ENCODE measurements at places on chromosomes 7 and 10.

DNA sequence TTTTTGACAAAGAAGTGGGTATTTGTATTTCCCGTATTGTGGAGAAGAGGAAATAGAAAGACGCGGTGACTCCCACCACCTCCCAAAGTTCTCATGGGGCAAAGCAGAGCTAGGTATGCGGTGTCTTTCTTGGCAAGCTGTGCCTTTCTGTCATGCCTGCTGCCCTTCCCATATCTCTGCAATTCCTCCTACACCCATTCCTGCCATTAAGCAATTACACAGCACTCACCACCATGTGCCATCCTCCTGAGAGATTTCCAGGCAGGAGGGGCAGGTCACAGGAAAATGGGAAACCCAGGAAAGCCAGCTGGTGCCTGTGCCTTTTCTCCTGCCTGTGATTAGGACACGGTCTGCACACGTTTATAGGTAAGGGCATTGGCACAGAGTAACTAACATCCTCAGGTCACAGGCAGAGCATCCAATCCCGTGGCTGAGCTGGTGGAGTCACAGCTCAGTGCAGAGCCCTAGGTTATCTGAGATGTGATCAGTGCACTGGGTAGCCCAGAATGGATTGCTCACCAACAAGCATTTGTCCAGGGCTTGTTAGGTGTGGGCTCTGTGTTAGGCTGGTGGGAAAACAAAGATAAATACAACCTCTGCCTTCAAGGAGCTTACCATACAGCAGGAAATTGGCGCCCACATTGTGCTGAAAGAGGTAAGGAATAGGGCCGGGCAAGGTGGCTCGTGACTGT is 9.4 kb upstream of the CRTAC1 start:
- no peak for DNase-seq

DNA sequence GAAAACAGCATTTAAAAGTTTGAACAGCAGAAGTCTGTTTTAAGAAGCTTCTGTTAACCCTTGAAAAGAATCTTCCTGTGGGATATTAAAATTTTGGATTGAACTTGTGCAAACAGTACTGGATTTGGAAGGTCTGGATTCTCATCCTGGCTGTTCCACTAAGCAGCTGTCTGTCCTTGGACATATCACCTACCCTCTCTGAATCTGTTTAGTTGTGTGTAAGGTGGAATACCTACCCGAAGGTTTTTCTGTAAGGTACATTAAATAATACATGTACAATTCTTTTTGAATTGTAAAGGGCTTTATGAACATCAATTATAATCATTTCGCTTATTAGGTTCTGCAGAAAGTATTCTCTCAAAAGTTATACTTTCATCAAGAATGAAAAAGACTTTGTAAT is 2.2 kb downstream of the PDCD4 start:
- DNase-seq = peak; percentile 27

DNA sequence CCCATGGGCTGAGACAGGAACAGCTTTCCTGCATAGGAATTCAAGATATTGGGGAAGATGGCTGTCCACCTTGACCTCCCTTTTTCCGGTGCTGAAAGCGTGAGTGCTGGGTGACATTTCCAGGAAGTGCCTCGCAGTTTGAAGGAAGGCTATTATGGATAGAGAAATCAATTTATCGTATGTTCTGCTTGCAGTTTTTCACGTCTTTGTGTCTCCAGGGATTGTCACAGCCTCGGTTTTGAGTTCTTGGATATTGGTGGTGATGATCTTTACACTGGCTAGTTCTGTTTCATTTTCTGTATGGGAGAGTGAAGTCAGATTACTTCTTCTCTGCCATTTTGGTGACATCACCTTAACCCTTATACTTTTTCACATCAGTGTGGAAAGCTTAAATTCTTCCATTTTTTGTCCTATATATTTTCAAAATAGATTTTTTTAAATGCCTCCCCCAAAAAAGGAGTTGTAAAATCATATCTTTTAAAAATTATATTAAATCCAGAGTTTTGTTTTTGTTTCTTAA is 102.5 kb upstream of the APBB1IP start:
- DNase-seq = no peak

DNA sequence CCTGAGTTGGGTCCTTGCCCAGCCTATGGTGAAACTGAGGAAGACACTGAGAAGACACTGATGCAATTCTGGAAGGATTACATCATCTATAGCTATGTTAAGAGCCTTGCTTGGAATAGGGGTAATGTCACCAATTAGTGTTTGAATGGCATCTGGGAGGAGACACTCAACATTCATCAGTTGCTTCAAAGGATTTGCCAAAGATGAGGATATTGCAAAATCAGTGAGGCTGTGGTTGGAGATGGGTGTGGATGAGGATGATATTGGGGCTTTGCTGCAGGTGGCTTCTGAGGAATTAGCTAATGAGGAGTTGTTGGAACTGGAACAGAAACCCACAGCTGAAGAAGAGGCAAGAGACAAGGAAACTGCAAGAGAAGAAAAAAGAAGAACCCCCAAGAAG is 146.7 kb upstream of the SP4 start:
- DNase-seq = no peak

GRCh38 chr7:36884910-36885309 is 160.6 kb upstream of the AOAH start:
- no peak for DNase-seq

GRCh38 chr10:124632064-124632531 is 112.1 kb downstream of the FAM53B start:
- peak; percentile 44 for DNase-seq

GRCh38 chr10:69315100-69315542 is 36.8 kb downstream of the HK1 start:
- peak; percentile 51 for DNase-seq

DNA sequence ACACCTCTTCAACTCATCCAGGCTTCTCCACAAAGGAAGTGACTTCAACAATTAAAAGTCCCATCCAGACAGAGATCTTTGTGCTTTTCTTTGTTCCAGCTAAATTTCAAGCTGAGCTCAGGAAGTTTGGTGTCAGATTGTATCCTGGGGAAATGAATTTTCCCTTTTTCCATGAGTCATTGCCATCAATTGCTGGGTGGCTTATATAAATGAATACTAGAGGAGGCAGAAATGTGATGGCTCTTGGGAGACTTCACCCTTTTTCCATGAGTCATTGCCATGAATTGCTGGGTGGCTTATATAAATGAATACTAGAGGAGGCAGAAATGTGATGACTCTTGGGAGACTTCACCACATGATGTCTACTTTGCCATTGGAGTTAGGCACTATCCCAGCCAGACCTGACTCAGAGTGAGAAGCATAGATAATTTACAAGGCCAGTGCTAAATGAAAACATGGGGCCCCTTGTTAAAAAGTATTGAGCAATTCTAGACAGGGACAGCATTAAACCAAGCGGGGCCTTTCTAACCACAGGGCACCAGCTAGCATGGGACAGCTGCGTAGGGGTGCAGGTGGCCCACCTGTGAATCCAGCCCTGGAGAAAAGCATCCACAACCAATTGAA is 339.2 kb upstream of the PODXL start:
- DNase-seq = no peak

GRCh38 chr10:117617086-117617485 is 74.5 kb downstream of the EMX2 start:
- no peak for DNase-seq

- DNase-seq = no peak
These were observed 121.8 kb downstream of the SGMS1 start for GRCh38 chr10:50501924-50502452.

DNA sequence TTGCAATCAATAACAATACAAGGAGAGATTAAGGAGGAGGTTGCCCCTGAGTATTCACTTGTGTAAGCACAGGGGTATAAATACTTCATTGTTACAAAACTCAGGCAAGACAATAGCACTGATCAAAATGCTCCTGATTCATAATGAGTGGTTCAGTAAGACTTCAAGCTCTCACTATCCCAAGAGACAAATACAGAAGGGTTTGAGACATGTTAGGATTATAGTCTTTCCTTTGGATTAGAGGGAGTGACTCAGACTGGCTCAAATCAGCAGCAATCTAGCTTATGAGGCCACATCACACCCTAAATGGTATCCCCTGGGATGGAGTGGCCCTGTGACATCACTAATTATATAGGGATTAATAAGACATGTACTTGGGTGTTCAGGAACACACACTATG is 167.2 kb upstream of the HGF start:
- no peak for DNase-seq

- no peak for DNase-seq
These were observed 70.2 kb downstream of the UBE2H start for GRCh38 chr7:129882531-129882930.

DNA sequence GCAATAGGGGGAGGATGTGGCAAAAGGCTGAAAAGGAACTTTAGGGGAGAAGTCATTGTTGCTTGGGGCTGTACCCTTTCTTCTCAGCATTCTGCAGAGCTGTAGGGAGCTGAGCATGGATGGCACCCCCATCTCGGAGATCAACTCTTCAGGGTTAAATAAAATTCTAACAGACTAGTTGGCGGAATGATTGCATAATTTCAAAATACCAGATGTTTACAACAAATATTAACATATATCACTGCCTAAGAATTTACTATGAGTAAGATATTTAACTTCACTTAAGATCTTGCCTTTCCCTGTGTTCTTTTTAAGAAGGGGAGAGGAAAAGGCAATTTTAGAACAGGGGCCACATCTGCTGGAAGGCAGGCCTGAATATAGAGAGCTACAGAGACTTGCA is 509 bp upstream of the OR2F1 start:
- no peak for DNase-seq

- no peak for DNase-seq
These were observed 1.3 kb upstream of the CPA1 start for GRCh38 chr7:130379019-130379418.

- DNase-seq = no peak
These were observed 255.5 kb downstream of the MAD1L1 start for GRCh38 chr7:1977059-1977875.

GRCh38 chr7:150668472-150668911 is 17.0 kb upstream of the GIMAP2 start:
- no peak for DNase-seq

- DNase-seq = no peak
These were observed 917.9 kb downstream of the GRID1 start for GRCh38 chr10:85448716-85449115.

DNA sequence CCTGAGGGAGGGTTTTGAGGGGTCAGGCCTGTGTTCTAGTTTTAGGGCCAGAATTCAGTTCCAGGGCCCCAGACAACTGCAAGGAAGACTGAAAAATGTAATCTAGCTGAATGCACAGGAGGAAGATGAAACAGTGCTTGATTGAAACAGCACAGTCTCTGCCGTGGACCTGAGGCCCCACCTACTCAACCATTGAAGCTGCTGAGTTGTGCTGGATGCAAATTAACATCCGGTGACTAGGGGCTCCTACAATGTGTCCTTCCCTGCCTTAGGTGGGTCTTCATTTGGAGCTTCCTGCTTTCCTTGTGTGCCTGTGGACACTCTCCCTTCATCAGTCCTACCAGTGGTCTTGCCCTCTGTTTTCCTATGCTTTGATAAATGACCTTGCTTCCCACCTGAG is 5.7 kb downstream of the GLRX3 start:
- DNase-seq = no peak

- no peak for DNase-seq
These were observed 3.5 kb upstream of the MYPN start for GRCh38 chr10:68105820-68106219.

DNA sequence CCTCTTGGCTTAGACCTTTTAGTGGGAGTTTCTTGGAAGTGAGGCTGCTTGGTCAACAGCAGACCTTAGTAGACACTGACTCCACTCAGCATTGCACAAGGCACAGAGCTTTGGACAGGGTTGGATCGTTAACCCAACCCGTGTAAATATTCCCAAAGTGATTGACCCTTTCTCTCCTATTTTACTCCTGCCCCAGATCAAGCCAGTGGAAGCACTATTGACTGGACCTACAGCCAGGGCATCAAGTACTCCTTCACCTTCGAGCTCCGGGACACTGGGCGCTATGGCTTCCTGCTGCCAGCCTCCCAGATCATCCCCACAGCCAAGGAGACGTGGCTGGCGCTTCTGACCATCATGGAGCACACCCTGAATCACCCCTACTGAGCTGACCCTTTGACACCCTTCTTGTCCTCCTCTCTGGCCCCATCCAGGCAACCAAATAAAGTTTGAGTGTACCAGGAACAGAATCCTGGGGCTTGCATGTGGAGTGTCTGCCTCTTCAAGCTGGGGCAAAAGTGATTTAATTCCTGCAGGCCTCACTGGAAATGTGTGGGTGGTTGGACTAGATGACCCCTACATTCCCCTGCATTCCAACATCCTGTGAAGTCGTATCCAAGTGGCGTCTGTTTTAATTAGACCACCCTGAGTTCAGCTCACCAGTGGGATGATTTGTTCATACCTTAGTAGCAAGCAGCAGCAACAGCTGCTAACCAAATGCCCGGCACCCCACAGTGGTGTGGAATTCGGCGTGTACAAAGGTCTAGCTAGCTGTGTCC is 7.5 kb downstream of the CPA1 start:
- no peak for DNase-seq

GRCh38 chr7:3897430-3898372 is 596.6 kb downstream of the SDK1 start:
- peak; percentile 19 for DNase-seq

- DNase-seq = no peak
These were observed 217.3 kb downstream of the HERPUD2 start for GRCh38 chr7:35477609-35478008.

- peak; percentile 27 for DNase-seq
These were observed 84.8 kb upstream of the COL13A1 start for GRCh38 chr10:69716711-69717560.

- DNase-seq = no peak
These were observed 245.4 kb downstream of the SKIDA1 start for GRCh38 chr10:21280037-21280436.

DNA sequence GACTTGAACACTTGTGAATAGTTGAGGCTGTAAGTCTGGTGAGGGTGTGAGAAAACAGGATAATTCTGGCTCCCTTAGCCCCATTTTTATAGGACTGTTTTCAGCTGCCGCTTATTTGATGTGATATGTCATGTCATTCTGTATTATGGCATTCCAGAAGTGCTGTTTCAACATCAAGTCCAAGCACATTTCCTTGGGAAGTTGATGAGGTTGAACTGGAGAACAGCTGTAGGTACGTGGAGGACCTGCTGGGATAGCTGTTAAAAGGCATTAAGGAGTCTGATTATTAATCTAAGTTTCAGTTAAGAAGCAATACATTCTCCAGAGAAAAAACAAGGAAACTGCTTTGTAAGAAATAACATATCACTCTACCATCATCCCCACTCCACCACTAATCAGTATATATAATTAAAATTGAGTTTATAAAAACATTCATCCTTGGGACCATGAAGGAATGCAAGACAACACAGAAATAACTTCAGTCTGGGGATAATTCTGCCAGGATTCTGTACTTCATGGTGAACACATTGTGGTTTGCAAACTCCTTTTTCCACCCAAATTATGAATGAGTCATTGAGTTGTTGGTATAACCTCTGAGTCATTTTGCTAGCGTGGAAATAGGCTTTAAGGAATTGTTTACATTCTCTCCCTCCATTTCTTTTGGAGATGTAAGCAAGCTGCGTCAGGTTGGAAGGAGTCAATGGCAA is 39.9 kb upstream of the TMEM229A start:
- DNase-seq = no peak

All from hematopoietic multipotent progenitor cell treated with erythropoietin and hydrocortisone succinate and interleukin-3 and kit ligand, for 17 days (in vitro differentiated cells).